ENCODE measurements at places on chromosomes 3 and 15.

GRCh38 chr3:189567766-189568420 lies 63.3 kb upstream of the TP63 start:
- DNase-seq, result no peak

DNA sequence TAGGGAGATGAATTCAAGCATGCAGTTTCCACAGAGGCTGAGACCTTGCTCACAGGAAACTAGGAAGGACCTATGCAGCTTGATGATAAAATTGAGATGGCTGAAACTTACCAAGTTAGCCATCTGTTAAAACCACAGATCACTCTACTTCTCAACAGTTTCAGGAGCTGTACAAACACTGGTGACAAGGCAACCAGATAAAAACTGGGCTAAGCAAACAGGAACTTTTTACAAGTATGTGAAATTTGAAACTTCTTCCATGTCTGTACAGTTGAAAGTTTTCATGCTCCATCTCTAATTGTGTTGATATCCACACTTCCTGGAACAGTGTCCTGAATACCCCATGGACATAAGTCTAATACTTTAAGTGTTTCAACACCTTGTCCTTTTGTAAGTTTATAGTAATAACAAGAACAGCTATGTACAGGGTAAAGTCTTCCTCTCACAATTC lies 78.2 kb downstream of the FAIM start:
- DNase-seq, result no peak

DNA sequence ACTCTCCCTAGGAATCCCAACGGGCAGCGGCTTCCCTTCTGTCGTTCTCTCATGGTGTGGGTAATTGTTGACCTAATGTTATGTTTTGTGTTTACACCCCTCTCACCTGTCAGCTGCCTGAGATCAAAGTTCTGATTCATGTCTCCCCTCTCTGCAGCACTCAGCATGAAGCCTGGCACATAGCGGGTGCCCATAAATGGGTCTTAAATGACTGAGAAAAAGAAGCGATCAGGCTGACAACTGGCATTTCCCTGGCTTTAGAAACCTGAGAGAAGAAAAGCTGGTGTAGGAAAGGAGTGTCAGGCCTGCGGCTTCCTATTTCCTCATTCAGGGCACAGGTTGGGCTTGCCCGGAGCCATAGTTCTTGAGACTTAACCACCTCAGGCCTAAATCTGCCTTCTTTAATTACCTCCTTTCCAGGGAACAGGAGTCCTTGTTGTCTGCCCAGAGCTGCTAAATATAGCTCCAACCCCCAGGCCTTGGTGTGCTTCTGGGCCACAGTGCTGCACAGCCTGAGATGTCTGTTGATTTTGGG lies 31.8 kb downstream of the LPP start:
- DNase-seq, result no peak

DNA sequence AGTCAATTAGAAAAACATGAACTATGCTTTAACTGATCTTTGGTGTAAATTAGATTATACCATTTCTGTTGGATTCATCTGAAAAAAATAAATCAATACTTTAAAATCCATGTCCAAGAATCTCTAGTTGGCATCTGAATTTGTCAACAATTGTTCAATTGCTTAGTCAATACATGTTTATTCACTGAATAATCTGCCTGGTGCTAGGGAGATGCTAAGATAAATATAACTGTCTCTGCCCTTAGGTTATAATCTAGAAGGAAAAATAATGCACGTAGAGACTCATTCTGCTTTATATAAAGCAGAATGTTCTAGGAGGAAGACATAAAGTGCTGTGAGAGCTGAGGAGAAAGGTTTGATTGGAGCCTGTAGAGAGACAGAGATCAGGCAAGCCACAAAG lies 537.2 kb upstream of the IL12A start:
- DNase-seq, result no peak

- no peak for DNase-seq
Observed at GRCh38 chr3:52679199-52679538, 6.5 kb downstream of the PBRM1 start.

- DNase-seq, result no peak
Observed at GRCh38 chr15:33678176-33678575, 290.1 kb upstream of the CHRM5 start.

- DNase-seq, result no peak
Observed at GRCh38 chr3:168003911-168004310, 91.8 kb downstream of the GOLIM4 start.

DNA sequence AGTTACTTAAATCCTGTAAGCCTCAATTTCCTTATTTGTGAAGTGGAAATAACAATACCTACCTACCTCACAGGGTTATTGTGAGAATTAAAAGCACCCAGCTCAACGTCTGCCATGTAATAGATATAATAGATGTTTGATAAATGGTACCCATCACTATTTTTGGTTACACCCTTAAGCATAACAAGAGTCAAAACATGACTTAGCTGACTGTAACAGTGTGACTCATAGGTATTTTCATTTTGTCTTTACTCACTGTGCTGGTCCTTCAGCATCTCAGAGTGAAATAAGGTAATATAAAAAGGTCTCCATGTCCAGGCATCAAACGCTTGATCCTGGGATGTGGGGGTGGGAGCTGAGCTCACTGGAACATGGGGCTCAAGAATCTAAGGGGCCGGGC lies 3.1 kb downstream of the CPLX3 start:
- no peak for DNase-seq

DNA sequence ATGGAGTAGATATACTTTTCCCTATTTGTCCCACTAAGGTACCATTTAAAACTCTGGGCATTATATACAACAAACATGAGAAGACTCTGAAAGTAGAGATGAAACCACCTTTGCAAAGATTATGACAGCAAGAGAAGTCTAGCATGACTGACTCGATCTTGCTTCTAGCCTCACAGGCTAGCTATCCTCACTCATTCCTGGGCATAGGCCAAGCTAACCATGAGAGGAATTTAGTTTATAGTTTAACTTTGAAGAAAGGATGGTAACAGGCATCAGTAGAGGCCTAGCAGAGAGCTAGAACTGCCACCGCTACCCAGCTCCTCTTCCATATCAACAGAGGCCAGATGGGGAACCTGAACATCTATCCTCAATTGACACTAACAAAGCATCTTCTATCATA lies 63.5 kb upstream of the FSIP1 start:
- DNase-seq, result no peak

DNA sequence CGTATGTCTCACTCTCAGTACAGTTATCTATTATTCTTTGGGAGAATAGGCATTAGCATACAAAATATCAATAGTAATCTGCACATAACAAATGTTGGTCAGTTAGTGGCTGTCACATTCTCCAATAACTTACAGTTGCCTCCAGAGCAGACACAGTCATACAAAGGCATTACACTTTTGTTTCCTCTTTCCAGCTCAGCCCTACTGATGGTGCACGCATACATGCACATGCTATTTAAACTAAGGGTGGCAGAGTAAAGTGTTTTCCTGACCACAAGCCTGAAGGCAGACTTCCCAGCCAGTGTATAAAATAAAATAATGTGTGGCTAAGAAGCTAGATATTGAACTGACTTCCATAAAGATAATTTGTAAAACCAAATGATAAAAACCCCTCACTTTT lies 47.6 kb downstream of the PHLDB2 start:
- no peak for DNase-seq

DNA sequence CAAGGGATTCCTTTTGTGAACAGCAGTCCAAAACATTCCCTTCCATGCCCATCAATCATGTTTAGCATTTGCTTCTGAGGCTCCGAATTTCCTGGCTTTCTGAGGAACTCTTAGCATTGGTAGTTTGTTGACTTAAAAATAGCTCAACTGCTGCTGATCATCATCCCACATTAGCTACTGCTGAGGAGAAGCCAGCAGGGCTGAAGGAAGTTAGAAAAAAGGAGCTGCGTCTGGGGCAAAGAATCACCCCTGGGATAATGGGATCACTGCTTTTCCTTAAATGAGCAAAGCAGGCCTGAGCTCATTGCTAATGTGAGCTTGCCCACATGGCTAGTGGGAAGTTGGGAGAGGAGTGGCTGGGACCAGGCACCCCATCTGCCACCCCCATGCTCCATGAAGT lies 39.8 kb downstream of the CYP19A1 start:
- DNase-seq, result no peak

- DNase-seq, result no peak
Observed at GRCh38 chr3:136783708-136784191, 31.6 kb upstream of the STAG1 start.

DNA sequence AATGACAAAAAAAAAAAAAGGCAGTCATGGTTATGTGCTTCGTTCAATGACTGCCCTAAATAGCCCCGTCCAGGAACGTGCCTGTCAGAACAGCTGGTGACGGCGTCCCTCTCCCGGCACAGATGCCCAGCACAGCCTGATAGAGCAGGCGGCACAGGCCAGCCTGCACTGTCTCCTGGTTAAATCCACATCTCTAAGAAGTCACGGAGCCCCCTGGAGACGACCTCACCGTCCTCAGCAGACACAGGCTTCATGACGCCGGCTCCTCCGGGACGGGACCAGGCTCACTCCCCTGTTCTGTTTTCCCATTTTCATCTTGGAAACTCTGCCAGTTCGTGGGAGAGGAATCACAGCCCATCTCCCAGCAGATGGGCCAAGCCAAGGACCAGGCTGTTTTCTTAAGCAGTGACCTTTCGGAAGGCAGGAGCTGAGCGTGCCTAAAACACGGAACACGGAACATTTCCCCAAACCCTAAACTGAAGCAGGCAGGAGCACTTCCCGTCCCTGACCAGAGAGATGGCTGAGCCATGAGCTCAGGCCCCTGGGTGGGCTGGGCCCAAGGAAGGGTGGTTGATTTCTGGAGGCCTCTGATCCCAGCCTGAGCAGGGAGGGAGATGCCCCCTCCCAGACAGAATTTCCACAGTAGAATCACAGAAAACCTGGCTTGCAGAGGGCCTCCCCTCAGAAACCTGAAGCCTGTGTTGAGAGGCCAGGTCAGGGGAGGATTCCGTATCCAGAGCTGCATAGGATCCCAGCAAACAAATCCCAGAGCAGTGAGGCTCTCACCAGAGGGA lies 35.9 kb downstream of the ADCY5 start:
- DNase-seq, result no peak

- no peak for DNase-seq
Observed at GRCh38 chr15:64082757-64083156, 10.9 kb downstream of the CIAO2A start.

- DNase-seq, result no peak
Observed at GRCh38 chr15:86489981-86490380, 410.3 kb downstream of the AGBL1 start.
